Lung microvascular endothelial cell (primary cell): ENCODE measurements at places on chromosomes 3 and 15.

DNA sequence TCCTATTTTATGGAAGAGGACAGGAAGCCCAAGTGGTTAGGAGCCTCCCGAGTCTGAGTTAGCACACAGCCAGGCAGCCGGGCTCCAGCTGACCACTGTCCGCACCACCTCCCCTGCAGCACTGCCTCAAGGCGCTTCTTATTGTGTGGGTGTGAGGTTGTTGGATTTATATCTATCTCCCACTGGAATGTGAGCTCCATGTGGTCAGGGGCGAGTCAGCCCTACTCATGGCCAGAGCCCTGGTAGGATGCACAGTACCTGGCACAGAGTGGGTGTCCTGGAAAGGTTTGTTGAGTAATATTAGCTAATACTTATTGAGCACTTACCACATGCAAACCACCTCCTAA is 9.7 kb upstream of the FBLN2 start:
- no peak for DNase-seq

- DNase-seq = no peak
Measured at GRCh38 chr3:14785207-14786155, 33.3 kb upstream of the FGD5 start.

DNA sequence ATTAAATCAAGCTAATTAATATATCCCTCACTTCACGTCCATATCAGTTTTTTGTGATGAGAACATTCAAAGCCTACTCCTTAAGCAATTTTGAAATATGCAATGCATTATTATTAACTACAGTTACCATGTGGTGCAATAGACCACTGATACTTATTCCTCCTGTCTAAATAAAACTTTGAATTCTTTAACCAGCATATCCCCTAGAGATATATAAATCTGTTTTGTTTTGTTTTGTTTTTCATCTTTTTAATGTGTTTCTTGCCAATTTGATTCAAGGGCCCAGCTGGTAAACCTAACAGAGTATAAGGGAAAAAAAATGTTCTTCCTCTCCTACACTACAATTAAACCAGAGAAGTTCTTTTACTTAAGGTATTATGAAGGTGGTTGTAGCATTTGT is 524.2 kb downstream of the NAALADL2 start:
- no peak for DNase-seq

DNA sequence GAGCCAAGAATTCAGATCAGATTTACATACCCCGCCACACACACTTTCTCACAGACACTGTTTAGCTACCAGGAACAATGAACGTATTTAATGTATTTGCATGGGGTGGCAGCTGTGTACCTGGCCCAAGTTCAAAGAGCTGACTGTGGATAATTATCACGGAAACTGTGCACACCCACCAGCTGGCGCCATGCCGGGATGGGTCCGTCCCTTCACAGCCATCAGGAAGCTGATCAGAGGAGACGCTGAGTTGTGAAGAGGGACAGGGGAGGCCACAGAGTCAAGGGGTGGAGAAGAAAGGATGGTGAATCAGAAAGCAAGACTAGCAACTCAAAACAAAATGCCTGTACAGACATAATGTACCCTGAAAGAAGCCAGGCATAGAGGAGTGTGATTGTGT is 13.1 kb upstream of the PLA2G4D start:
- peak; percentile 17 for DNase-seq

- DNase-seq = no peak
Measured at GRCh38 chr3:61438253-61439121, 122.9 kb upstream of the PTPRG start.

- no peak for DNase-seq
Measured at GRCh38 chr3:79424811-79425210, 343.0 kb downstream of the ROBO1 start.

DNA sequence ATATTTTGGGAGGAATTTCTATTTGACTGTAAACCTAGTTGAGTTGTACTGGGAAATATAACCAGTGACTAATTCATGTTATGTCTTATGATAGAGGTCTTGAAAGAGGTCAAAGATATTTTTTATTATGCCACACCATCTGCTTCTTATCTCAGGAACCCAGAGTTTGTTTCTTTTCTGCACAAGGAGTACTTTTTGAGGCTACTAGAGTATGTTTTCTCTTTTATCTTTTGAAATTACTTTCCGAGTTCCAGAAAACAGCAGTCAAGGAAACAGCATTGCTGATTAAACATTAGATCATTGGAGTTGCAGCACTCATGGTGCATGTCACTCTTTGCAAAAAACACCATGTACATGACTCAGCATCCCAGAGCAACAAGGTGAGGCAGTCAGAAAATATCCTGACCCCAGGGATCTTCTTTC is 645.8 kb upstream of the NR2F2 start:
- peak; percentile 97 for DNase-seq

GRCh38 chr3:137062250-137062649 is 104.5 kb downstream of the IL20RB start:
- DNase-seq = no peak

GRCh38 chr15:69868756-69869155 is 229.0 kb downstream of the TLE3 start:
- DNase-seq = no peak

GRCh38 chr3:141955175-141955574 is 78.7 kb downstream of the ATP1B3 start:
- DNase-seq = no peak

DNA sequence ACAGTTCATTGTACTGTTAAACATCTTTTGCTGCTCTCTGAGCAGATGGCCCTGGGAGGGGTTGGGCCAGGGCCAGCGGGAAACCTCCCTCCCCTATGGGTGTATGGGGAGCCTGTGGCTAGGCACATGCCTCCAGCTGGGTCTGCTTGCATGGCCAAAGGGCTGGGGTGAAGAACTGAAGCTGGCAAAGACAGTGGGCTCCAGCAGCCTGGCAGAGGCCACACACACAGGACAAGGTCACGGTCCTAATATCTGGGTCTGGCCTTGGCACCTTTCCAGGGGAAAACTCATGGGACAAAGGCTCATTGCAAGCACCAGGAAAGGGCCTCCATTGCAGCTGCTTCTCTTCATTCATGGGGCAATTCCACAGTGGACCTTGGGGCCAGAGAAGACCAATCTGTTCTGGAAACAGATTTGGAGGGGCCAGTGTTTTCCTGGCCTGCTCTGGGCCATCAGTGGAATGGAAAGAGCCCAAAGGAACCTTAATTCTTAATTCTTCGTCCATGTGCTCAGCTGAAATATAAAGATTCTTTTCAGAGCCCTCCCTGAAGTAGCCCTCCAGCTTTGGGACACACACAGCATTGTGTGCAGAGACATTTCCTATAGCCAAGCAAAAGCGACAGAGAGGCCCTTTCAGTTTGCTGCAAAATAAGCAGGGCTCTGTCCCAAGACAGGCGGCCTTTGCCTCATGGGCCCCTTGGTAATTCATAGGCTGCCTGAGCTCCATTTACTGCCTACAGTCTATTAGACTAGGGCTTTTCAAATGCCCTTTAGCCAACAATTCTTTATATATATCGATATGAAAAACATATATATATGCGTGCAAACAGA is 11.3 kb upstream of the LIMD1 start:
- DNase-seq = peak; percentile 51

DNA sequence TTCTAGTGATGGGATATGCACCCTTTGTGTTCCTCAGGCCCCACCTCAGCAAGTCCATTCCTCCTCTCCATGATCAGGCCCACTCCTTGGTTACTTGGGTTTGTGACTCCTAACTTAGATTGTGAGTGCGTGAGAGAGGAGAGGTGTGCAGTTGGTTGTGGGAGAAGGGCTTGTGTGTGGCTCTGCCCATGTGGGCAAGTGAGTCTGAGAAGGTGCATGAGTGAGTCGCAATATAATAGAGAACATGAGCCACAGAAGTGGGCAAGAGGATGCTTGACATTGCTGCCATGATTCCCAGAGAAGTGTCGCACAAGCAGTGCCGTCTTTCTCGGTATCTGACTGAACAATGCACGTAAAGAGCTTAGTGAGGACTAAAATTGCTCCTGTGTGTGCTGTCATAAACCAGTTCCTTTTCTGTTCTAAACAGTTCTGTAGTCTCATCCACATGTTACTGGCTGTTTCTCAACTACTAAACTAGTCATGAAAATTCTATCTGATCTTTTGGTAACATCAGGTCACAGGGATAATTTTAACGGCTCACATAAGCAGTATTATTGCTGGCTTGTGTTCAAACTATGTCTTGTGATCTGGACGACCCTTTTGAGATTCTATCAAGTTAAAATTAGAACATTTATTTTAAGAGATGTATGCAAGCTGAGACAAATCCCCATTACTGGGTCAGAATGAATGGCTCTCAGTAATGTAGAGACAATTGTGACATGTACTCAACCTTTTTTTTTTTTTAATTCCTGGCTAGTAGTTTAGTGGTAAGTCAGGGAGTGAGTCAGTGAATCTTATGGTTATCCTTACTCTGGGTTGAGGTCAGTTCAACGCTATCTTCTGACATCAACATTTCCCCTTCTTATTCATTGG is 25.6 kb downstream of the GYG1 start:
- peak; percentile 86 for DNase-seq

GRCh38 chr3:58249358-58250092 is 11.9 kb downstream of the ABHD6 start:
- peak; percentile 14 for DNase-seq

DNA sequence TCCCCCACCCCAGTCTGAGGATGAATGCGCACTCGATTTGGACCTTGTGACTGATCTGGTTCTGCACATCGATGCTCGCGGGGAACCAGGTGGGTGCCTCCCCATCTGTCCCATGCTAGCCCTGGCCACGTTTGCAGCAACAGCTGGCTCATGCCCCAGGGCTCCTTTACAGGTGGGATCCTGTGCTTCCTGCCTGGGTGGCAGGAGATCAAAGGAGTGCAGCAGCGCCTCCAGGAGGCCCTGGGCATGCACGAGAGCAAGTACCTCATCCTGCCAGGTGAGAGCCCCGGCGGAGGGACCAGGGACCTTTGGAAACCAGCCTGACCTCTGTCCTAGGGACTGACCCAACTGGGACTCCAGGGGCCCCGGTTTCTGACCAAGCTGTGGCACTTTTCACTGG is 44.3 kb downstream of the DHX30 start:
- no peak for DNase-seq

GRCh38 chr3:148896062-148896461 is 31.0 kb downstream of the CPA3 start:
- no peak for DNase-seq

DNA sequence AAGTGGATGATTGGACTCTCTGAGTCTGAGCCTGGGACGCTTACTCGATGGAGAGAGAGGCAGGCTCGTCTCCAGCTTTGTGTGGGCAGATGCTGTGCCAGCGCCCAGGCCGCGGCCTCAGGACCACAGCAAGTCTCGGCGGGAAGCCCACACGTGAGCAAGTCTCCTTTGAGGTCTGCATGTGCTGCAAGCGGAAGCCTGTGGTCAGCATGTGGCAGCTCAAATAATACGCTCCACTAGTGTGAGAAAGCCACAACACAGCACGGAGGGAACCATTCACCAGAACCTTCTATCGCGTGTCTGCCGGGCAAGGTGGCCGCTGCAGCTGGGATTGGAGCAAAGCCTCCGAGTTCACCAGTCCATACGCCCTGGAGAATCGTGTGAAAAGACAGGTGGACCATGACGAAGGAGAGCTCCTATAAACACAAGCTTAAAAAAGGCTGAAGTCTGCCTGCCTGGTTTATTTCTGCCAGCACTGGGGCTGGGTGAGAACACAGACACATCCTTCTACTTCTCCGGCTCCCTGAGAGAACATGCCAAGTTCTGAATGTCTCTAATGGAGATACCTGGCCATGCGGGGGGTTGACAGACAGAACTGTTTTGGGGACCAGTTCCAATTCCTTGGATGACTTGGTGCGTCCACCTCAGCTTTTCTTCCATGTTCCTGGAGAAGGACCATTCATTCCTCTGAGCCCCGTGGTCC is 82.0 kb upstream of the LRIG1 start:
- DNase-seq = no peak

- DNase-seq = no peak
Measured at GRCh38 chr3:38782148-38782547, 33.9 kb downstream of the SCN10A start.

- DNase-seq = no peak
Measured at GRCh38 chr15:92393980-92394308, 263 bp downstream of the ST8SIA2 start.

DNA sequence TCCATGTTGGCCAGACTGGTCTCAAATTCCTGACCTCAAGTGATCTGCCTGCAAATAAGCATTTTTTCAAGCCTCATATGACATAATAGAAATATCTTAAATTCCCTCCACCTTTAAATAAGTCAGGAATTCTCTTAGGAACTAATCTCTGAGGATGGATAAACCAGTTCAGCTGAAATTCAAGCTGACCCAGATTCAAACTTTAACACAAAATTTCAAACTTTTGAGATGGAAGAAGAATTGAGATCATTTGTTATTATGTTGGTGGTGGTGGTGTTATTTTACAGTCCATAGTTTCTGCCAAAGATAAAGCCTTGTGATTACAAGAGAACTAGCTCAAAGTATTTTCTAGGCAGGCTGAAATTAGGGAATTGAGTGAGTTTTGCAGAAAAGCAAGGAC is 85.5 kb downstream of the SSR3 start:
- DNase-seq = no peak

GRCh38 chr3:78798266-78798832 is 969.4 kb downstream of the ROBO1 start:
- DNase-seq = no peak

DNA sequence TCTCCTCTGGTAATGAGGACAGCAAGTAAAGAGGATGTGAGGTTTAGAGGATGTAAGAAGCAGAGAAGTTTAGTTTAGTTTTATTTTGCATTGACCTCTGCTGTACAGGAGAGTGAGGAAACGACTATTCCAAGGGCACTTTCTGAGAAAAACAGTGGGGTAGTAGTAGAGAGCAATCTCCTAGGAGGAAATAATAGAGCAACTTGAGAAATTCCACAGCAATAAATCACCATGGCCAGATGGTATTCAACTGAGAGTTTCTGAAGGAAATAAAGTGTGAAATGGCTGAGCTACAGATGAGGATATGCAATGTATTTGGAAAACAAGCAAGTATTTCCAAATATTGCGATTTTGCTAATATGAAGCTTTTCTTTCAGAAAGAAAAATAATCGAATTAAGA is 118.9 kb downstream of the DPH6 start:
- peak; percentile 93 for DNase-seq

- DNase-seq = no peak
Measured at GRCh38 chr3:29531644-29532043, 250.8 kb downstream of the RBMS3 start.

DNA sequence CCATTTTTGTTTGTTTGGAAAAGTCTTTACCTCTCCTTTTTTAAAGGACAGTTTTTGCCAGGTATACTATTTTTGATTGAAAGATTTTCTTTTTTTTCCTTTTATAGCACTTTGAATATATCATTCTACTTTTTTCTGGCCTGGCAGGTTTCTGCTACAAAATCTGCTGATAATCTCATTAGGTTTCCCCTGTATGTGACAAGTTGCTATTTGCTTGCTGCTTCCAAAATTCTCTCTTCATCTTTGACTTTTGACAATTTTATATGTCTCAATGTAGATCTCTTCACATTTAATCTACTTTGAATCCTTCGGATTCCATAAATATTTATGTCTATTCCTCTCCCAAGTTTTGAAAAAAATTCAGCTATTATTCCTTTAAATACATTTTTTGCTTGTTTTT is 838.5 kb downstream of the IGSF11 start:
- no peak for DNase-seq

- DNase-seq = no peak
Measured at GRCh38 chr3:186996356-186996755, 66.0 kb downstream of the ST6GAL1 start.

GRCh38 chr3:144626835-144627234 is 655.2 kb downstream of the DIPK2A start:
- DNase-seq = no peak
